Left ventricle myocardium superior (tissue), 1 donor: ENCODE measurements at places on chromosomes 4 and X. TPM values are rescaled to one million over a fixed set of nuclear protein-coding genes. Genes with fewer than 3 reads are reported as not detected.

SUPT20HL1 gene
- total RNA-seq, result not detected

TMPRSS11A gene
- not detected for total RNA-seq

ZNF630 gene
- total RNA-seq, result 3.0 TPM

MAGEA9B gene
- not detected for total RNA-seq

NUP62CL gene
- total RNA-seq, result 2.2 TPM

TLR10 gene
- total RNA-seq, result not detected

MAD2L1 gene
- 1.5 TPM for total RNA-seq

UGDH gene
- 13.7 TPM for total RNA-seq

TECRL gene
- 1,256 TPM for total RNA-seq

PACRGL gene
- 6.2 TPM for total RNA-seq

PNMA6F gene
- total RNA-seq, result not detected

VEGFD gene
- 12.4 TPM for total RNA-seq

UTP3 gene
- 14.2 TPM for total RNA-seq

ANK2 gene
- 350 TPM for total RNA-seq

EGF gene
- 12.3 TPM for total RNA-seq

USP51 gene
- 1.5 TPM for total RNA-seq

ANXA3 gene
- total RNA-seq, result 39.6 TPM

MOB1B gene
- total RNA-seq, result 18.4 TPM

SLC6A14 gene
- not detected for total RNA-seq

HSFX3 gene
- not detected for total RNA-seq

VCX3B gene
- not detected for total RNA-seq

ABLIM2 gene
- total RNA-seq, result 28.3 TPM

MAGEB2 gene
- not detected for total RNA-seq

VMA21 gene
- 21.9 TPM for total RNA-seq

NPY1R gene
- 0.69 TPM for total RNA-seq

TENM3 gene
- 6.8 TPM for total RNA-seq

CXXC4 gene
- total RNA-seq, result 5.0 TPM

BTC gene
- 0.12 TPM for total RNA-seq

ASB12 gene
- 3.0 TPM for total RNA-seq

GTPBP6 gene
- total RNA-seq, result 51.9 TPM

ANKRD37 gene
- total RNA-seq, result 15.2 TPM

C1GALT1C1 gene
- total RNA-seq, result 16.0 TPM

DACH2 gene
- not detected for total RNA-seq

CXorf66 gene
- total RNA-seq, result not detected

FGD1 gene
- 6.3 TPM for total RNA-seq

PSMD10 gene
- total RNA-seq, result 18.9 TPM

UGT2B11 gene
- not detected for total RNA-seq

TRIM75 gene
- total RNA-seq, result not detected

GBA3 gene
- total RNA-seq, result not detected

OPRPN gene
- total RNA-seq, result not detected

GLA gene
- 8.0 TPM for total RNA-seq

SPANXN3 gene
- total RNA-seq, result not detected

COL4A6 gene
- 9.1 TPM for total RNA-seq

MAGEA10 gene
- total RNA-seq, result not detected

TMEM150C gene
- total RNA-seq, result 19.6 TPM
